Cardiac atrium fibroblast (primary cell): ENCODE measurements at places on chromosomes 12 and 14. TPM values are rescaled to one million over a fixed set of nuclear protein-coding genes. Genes with fewer than 3 reads are reported as not detected.

PRICKLE1 gene
- total RNA-seq, result 1.3 and 2.2 TPM in 2 replicates

HRK gene
- total RNA-seq, result not detected in 2 replicates

EIF2S3B gene
- total RNA-seq, result 0.49 and 0.54 TPM in 2 replicates

NFATC4 gene
- 40.0 and 41.9 TPM in 2 replicates for total RNA-seq

PLCZ1 gene
- not detected in 2 replicates for total RNA-seq

STAC3 gene
- not detected in 2 replicates for total RNA-seq

FSCB gene
- not detected in 2 replicates for total RNA-seq

SLC6A13 gene
- not detected in 2 replicates for total RNA-seq

SERPINA9 gene
- total RNA-seq, result not detected in 2 replicates

OVCH1 gene
- 0.32 and 2.3 TPM in 2 replicates for total RNA-seq

MAP1LC3B2 gene
- total RNA-seq, result not detected in 2 replicates

MDM1 gene
- total RNA-seq, result 3.1 and 3.6 TPM in 2 replicates

GCH1 gene
- 2.3 and 4.1 TPM in 2 replicates for total RNA-seq

WASHC4 gene
- total RNA-seq, result 45.5 and 50.1 TPM in 2 replicates

OSBPL8 gene
- total RNA-seq, result 41.0 and 60.9 TPM in 2 replicates

B3GNT4 gene
- total RNA-seq, result 1.9 and 2.5 TPM in 2 replicates

TMEM119 gene
- 1.3 TPM in 1 of 2 replicates, not detected in the other for total RNA-seq

DHH gene
- not detected in 2 replicates for total RNA-seq

GNB3 gene
- 2.5 TPM in 1 of 2 replicates, not detected in the other for total RNA-seq

INHBC gene
- total RNA-seq, result not detected in 2 replicates
